ENCODE measurements at places on chromosomes 7 and 10.
A peak's percentile ranks its signal among the peaks of the same experiment; 100 is the strongest.

DNA sequence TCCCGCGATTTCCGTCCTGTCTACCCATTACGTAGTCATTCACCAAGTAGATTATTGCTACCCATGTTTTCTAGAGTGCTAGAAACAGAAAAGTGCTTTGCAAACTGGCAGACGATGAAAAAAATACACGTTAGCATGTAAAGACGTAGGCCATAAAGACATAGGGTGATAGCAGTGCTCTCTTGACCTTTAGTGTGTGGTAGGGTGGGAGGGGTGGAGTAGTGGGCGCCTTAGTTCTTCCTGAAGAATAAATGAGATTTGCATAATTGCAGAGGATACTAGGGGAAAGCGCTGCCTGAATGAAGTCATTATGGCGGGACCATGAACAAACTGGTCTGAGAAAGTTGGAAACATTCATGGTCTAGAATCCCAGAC lies 948 bp downstream of the ZNF485 start:
- ATAC-seq = no peak

DNA sequence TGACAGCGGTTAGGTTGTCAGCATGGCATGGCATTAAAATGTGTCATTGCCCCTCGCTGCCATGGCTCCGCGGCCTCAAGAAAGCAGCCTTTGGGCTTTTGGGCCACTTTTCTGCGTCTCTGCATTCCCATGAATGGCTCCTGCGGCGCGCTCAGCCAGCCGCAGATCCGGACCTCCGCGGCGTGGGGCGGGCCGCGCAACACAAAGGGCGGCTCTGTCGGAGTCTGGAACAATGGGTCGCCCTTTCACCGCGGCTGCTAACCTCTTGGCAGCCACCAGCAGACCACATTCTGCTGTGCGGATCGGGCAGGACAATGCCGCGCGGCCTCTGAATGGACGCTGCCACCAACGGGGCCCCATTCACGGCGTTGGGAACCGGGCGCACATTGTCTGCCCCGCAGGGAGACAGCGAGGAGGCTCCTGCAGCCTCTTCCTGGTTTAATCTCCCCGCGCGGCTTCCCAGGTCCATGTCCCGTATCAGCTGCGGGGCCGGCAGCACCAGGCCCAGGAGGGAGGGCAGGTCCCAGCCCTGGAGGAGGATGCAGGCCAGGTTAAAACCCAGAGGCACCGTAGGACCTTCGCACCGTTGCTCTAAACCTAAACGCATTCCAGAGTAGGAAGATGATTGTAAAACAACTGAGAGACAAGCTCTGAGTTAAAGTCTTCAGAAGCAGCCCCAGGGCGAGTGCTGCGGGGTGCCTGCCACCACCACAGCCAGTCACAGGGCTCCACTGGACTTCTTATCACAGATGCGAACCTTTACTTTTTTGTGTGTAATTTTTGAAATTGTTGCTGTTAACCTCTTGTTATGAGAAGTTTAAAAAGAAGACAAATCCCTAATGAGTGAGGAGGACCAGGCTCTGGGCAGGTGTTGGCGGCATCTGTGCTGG lies 71.6 kb downstream of the NKX6-2 start:
- ATAC-seq = peak; percentile 74

GRCh38 chr7:80634505-80634904 lies 3.9 kb upstream of the CD36 start:
- no peak for ATAC-seq

- no peak for ATAC-seq
Measured at GRCh38 chr7:54833001-54833467, 74.0 kb upstream of the SEC61G start.

DNA sequence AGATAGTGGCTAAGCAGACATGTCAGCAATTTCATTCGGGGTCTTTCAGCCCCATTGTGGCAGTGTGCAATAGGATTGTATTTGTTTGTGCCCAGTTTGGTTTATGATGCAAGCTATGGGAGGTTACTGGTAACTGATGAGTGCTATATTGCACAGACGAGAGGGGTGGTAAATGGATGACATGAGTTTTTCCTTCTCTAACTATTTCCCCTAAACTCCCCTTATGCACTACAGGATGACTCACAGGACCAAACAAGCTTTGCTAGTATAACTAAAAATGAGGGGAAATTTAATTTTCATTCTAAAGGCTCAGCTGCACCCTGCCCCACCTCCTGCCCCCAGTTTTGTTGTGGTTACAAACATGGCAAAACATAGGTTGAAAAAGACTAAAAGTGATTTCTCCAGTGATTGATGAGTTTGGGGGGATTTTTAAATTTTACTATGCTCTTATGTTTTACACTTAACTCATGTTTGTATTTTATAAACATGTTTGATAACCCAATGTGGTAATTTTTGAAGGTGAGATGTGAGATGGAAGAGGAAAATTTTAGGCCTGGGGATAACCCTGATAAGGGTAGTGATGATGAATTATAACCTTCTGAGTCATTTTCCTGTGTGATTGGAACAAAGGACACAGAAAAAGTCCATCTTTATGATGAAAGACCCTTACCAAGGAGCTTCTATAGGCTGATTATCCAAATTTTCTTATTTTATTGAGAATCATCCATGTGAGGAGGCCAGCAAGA lies 60.8 kb upstream of the NAMPT start:
- ATAC-seq = no peak

DNA sequence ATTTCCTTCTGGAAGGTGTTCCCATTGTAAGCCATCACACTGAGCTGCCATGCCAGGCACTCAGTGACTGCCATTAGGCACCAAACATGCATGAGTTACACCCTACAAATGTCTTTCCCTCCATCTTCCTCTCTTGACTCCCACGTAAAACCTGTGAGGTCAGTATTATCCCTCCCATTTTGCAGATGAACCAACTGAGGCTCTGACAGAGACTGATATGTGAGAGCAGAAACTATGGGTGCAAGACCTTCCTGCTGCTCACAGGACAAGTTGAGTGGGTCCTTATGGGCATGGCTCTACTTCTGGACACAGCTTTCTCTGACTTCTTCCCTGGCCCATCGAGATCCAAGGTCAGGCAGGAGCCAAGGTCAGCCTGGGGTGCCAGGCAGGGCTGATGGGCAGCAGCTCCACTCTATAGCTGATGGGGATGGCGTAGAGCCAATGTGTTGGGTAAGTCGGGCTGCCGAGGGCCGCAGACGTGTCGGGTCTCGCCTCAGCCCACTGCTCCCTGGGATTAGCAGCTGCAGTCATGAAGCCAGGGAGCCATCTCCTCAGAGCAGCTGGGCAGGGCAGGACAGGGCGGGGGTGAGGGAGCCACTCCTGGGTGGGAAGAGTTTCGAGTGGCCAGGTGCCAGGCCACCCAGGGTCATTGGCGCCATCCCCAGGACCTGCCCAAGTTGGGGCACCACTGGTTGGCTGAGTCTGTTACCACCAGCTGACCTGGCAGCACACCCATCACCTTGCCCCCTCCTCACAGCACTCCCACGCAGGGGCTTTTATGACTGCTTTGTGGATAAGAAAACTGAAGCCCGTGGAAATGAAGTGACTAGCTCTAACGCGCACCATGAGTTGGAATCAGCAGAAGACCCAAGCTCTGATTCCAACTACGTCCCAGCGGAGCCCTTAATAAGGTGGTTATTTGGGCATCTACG lies 117.8 kb upstream of the ZMIZ1 start:
- no peak for ATAC-seq

GRCh38 chr10:63236113-63236935 lies 103.2 kb downstream of the NRBF2 start:
- no peak for ATAC-seq

DNA sequence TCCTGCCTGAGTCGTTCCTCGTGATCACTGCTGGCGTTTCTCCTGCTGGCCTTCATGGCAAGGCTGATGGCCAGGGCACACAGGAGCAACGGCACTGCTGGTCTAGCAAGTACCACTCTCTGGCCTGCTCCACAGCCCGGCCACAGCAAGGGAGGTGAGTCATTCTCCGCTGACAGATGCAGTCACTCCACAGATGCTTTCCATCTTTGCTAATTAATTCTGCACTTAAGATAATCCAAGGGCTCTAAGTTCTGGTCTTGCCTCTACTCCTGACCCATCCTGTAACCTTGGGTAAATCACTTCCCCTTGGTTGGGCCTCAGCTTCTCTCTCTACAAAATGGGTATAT lies 244.4 kb downstream of the RPS24 start:
- ATAC-seq = peak; percentile 88

DNA sequence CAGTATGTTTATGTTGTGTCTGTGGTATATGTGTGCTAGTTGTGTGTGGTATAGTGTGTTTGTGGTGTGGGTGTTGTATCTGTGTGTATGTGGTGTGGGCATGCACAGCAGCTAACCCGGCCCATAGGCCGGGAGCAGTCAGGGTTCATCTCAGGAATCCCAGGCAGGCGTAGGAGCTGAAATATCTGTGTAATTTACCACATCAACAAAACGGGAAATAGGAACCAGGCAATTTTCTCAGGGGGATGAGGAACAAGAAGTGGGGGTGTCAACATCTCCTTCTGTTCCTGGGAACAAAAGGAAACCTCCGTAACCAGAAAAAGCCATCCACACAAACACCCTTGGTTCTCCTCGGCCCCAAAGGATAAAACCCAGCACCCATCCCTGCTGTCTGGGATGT lies 24.5 kb upstream of the ZNF488 start:
- no peak for ATAC-seq

Data from motor neuron (in vitro differentiated cells).